ENCODE measurements at places on chromosomes 3 and 15. TPM values are rescaled to one million over a fixed set of nuclear protein-coding genes. Genes with fewer than 3 reads are reported as not detected.

The XIRP1 gene
- total RNA-seq, result 3.0 TPM

The CIP2A gene
- 54.0 TPM for total RNA-seq

The DCUN1D1 gene
- 63.2 TPM for total RNA-seq

The ZCWPW2 gene
- total RNA-seq, result not detected

The KIF23 gene
- 41.6 TPM for total RNA-seq

The FETUB gene
- not detected for total RNA-seq

The GRM7 gene
- not detected for total RNA-seq

The B3GALNT1 gene
- total RNA-seq, result 2.4 TPM

The EPHA3 gene
- not detected for total RNA-seq

The CAMP gene
- total RNA-seq, result not detected

The SPG11 gene
- 65.2 TPM for total RNA-seq

The SPINT1 gene
- total RNA-seq, result 11.0 TPM

Measured in activated T-helper 1 cell treated with anti-CD3 and anti-CD28 coated beads, Interleukin-12 subunit alpha, Interleukin-12 subunit beta, Interleukin-2, Interleukin-4 antibody, amounts not matched to agents 30 ng/mL and 10 ng/mL and 1 ng/mL, durations not matched to agents 14 hours and 24 hours and 36 hours (primary cell).